ENCODE measurements at places on chromosomes 16 and 17.
A peak's percentile ranks its signal among the peaks of the same experiment; 100 is the strongest.

DNA sequence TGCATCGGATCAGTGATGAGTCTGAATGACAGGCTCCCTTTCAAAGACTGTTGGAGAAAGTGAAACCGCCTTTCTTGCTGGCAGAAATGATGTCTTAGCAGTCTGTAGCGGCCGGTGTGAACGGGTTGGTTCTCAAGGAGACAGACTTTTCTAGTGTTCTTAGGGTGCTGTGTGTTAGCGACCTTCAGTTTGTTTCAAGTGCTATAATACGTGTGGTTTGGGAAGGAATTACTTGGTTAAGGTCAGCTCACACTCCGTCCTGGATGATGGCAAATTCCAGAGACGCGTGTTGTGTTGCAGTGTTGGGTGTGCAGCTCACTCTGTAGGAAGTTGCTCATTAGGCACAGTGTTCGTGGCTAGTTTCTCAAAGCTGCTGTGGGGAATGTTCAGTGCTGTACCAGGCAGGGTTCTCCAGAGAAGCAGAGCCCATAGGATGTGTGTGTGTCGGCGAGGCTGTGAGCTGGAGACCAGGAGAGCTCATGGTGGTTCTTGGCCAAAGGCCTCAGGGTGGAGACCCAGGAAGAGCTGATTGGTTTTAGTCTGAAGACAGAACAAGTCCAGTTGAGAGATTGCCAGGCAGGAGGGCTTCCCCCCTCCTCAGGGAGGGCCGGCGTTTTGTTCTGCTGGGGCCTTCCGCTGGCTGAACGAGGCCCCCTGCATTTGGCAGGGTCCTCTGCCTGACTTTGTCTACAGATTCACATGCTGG lies 37.6 kb downstream of the ZNF750 start:
- DNase-seq: no peak

GRCh38 chr17:34126965-34127364 lies 128.1 kb upstream of the CCL2 start:
- DNase-seq: no peak

GRCh38 chr16:74252329-74252728 lies 44.3 kb upstream of the PSMD7 start:
- DNase-seq: no peak

DNA sequence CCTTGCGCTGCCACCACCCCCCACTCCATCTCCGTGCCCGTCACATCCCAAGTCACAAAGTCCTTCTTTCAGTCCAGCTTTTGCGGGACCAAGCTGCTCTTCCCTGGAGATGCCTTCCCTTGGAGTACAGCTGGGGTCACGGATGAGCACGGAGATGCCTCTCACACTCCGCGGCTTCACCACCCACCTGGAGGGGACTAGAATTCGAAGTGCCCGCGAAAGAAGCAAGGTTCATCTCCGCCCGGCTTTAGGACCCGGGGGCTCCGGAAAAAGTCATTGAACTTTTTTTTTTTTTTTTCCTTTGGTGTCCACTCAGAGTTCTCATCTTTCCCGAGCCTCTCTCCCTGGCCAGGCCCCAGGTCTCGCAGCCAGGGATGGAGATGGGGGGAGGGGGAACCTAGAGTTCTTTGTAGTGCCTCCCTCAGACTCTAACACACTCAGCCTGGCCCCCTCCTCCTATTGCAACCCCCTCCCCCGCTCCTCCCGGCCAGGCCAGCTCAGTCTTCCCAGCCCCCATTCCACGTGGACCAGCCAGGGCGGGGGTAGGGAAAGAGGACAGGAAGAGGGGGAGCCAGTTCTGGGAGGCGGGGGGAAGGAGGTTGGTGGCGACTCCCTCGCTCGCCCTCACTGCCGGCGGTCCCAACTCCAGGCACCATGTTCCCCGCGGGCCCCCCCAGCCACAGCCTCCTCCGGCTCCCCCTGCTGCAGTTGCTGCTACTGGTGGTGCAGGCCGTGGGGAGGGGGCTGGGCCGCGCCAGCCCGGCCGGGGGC lies at the start of gene FKBP10:
Gene FKBP10, plus strand, starts transcription at position 624 of the 771 bp plus-strand sequence. Its CDS starts 31 bp downstream, at position 655.
- DNase-seq: peak; percentile 67
